ENCODE measurements at places on chromosomes 3 and 15. TPM values are rescaled to one million over a fixed set of nuclear protein-coding genes. Genes with fewer than 3 reads are reported as not detected.

GNAT1 gene
- not detected for total RNA-seq

CD96 gene
- total RNA-seq, result 1.7 TPM

HTR3E gene
- total RNA-seq, result not detected

SLC22A13 gene
- total RNA-seq, result 0.98 TPM

IL20RB gene
- 15.2 TPM for total RNA-seq

IQCF5 gene
- not detected for total RNA-seq

ATP10A gene
- 5.7 TPM for total RNA-seq

DPH3 gene
- 19.4 TPM for total RNA-seq

EFCC1 gene
- total RNA-seq, result 1.6 TPM

PCSK6 gene
- 13.9 TPM for total RNA-seq

POLQ gene
- 0.09 TPM for total RNA-seq

Measured in sciatic nerve (tissue), 2 donors.